ENCODE measurements at places on chromosomes 6 and 20.

DNA sequence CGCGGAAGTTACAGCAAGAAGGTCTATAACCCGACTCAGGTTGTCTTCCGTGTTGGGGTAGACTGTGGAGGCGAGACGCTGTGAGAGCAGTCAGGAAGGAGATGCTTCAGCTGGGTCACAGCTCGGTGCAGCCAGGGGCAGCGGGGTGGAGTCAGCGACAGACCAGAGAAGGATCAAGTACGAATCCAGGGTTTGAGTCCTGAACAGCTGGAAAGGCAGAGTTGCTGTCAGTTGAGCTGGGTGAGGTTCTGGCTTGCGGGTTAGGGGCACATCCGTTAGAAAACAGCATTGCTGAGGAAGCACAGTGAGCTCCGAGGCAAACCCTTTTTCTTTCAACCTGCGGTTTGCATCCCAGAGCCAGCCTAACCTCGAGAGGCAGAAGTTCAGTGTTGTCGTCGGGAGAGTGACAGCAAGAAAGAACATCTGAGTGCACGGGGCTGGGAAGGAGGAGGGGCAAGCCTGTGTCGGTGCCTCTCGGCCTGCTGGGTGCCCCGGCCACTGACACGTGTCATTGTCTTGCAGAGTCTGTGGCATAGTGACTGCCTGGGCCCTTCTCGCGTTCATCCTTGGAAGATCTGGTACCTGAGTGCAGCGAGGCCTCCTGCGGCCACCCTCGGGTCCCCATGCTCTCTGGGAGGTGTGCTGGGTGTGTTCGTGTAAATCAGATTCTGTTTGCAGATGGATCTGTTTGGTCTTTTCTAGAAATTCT is 20.0 kb downstream of the PNLDC1 start:
- DNase-seq = peak; percentile 20

DNA sequence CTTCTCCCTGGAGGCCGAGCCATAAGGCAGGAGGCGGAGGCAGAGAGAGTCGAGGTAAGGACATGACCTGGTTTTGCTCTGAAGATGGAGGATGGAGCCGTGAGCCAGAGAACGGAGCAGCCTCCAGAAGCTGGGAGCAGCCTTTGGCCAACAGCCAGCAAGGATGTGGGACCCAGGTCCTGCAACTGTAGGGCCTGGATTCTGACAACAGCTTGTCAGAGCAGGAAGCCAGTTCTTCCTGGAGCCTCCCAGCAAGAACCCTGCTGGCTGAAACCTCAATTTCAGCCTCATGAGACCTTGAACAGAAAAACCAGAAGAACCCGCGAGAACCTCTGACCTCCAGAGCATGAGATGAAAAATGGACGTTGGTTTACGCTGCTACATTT is 13.4 kb upstream of the MRGBP start:
- DNase-seq = no peak

DNA sequence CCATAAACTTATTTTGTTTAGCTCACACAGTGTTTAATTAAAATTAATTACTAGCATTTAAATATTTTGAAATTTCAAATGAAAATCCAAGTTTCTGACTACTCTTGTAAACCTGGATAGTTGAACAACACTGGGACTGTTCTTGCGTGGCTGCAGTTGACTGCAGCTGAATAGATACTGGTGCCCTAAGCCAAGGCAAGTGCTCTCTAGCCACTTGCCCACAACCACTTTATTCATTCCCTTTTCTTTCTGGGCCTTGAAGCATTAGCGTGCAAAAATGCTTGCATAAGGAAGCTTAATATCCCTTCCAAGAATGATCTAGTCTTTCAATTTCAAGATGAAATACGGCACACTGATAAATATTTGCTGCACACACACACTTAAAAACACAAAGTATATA is 676.0 kb upstream of the MARCKS start:
- no peak for DNase-seq

GRCh38 chr20:33332905-33333456 is 50.0 kb downstream of the BPIFB1 start:
- no peak for DNase-seq

DNA sequence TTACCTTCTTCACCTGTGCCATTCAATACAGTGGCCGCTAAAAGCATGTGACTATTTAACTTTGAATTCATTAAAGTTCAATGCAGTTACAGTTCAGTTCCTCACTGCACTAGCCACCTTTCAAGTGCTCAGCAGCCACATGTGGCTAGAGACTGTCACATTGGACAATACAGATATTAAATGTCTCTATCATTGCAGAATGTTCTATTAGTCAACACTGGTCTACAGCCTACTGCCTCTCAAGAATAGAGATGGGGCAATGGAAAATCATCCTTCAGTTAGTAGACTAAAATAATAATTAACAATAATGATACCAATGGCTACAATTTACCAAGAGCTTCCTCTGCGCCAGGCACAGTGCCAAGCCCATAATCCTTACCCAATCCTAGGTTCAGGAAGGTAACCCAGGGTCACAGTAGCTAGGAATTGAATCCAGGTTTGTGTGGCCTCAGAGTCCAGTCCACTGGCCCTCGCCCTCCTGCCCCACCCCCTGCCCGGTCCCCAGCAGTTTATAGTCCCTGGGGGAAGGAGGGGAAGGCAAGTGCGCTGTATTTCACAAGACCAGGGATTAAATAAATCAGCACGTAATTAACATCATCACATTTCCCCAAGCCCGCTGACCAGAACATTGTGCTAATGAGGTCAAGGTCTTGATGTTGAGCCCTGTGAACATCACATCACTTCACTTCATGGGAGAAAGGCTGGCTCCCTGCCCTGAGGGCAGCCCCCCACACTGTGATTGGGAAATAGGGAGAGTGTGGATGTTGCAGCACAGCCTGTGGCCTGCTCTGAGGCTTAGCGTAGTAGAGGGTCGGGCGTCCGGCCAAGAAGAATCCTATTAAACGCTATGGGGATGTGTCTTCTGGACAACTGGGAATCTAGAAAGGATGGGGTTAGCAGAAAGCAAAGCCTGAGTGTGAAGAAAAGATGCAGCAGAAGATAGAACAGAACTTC is 147.2 kb downstream of the VEGFA start:
- no peak for DNase-seq

All from stimulated activated CD4-positive, alpha-beta T cell treated with anti-CD3 and anti-CD28 coated beads, Interleukin-4, amount 100 ng/mL, for 24 hours (primary cell).